Endothelial cell of umbilical vein (primary cell): ENCODE measurements at places on chromosomes 7 and 10.

GRCh38 chr7:25835197-25835596 lies 316.8 kb upstream of the NFE2L3 start:
- no peak overlapping the region for H3K27ac ChIP-seq
- no peaks in the 10 kb centered on the region for H3K36me3 ChIP-seq
- no peak for DNase-seq
- H3K4me3 ChIP-seq, result no peak overlapping the region
- peaks cover 1% of the 10 kb centered on the region for H3K27me3 ChIP-seq

DNA sequence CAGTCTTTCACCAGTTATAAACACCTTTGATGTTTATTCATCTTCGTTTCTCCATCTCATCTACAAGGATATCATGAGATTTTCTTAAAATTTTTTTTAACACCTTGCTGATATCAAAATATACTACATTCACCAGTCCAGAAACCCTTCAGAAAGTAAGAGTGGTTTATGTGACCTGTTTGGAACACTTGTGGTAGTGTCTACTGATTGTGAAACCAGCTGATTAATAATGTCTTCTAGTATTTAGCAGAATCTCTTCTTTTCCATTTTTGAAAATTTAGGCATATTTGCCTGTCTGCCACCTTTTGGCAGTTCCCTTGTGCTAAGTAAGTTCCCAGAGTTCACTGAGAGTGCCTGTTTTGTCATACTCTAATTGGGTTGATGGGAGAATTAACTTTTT lies 18.5 kb downstream of the DLD start:
- no peaks in the 10 kb centered on the region for H3K27me3 ChIP-seq
- DNase-seq, result no peak
- H3K27ac ChIP-seq, result no peak overlapping the region
- peaks cover 19% of the 10 kb centered on the region for H3K36me3 ChIP-seq

DNA sequence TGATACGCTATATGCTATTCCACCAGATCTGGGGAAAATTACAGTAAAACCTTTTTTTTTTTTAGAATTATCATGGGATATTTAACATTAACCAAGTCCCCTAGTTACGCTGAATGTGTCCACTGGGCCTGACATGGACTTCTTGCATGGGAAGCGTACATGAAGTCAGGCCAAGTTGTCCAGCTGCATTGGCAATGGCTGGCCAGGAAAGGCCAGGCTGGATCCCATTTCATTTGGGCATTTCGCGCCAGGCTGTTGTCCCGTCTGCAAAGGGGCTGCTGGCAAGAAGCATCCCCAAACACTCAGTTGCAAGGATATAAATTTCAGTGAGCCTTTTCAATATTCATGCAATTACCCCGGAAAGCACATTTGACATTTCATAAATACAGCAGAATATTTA lies 933.3 kb downstream of the GRID1 start:
- no peaks in the 10 kb centered on the region for H3K36me3 ChIP-seq
- no peaks in the 10 kb centered on the region for H3K4me1 ChIP-seq
- H3K27ac ChIP-seq, result no peak overlapping the region
- H3K4me3 ChIP-seq, result no peak overlapping the region
- no peak for DNase-seq

DNA sequence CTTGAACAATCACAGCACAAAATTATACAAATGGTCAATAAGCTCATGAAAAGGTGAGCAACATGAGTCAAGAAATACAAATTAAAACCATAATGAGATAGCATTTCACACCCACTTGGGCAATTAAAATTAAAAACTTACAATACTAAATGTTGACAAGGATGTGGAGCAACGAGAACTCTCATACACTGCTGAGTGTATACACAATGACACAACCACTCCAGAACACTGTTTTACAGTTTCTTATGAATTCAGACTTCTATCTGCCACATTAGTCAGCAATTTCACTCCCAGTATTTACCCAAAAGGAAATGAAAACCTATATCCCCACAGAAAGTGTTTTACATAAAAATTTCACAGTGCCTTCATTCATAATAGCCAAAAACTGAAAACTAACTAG lies 31.1 kb downstream of the GDI2 start:
- H3K36me3 ChIP-seq, result peaks cover 14% of the 10 kb centered on the region
- peaks cover 2% of the 10 kb centered on the region for H3K4me1 ChIP-seq
- no peaks in the 10 kb centered on the region for H3K27me3 ChIP-seq
- H3K27ac ChIP-seq, result no peak overlapping the region
- H3K4me3 ChIP-seq, result no peak overlapping the region

DNA sequence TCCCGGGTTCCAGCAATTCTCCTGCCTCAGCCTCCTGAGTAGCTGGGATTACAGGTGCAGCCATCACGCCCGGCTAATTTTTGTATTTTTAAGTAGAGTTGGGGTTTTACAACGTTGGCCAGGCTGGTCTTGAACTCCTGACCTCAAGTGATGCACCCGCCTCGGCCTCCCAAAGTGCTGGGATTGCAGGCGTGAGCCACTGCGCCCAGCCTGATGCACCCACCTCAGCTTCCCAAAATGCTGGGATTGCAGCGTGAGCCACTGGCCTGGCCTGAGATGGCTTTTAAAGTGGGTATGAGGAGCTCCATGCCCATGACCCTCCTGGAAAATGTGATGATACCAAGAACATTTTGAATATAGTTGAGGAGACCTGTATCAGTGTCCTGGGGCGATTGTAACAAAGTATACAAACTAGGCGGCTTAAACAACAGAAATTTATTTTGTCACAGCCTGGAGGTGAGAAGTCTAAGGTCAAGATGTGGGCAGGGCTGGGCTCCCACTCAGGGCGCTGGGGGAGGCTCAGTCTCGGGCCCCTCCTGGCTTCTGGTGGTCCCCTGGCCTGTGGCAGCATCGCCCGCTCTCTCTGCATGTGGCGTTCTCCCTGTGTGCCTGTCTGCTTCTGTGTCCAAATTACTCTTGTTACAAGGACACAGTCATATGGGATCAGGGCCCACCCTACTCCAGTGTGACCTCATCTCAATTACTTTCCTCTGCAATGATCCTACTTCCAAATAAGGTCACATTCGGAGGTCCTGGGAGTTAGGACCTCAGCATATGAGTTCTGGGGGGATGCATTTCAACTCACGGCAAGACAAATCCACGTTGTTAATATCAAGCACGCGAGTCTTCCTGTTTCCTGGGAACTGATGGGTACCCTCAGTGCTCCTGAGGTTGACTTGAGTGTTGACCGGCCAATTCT lies 108.8 kb downstream of the ACTR3B start:
- no peaks in the 10 kb centered on the region for H3K4me1 ChIP-seq
- no peak for DNase-seq
- no peak overlapping the region for H3K4me3 ChIP-seq
- H3K27ac ChIP-seq, result no peak overlapping the region
- no peaks in the 10 kb centered on the region for H3K27me3 ChIP-seq

DNA sequence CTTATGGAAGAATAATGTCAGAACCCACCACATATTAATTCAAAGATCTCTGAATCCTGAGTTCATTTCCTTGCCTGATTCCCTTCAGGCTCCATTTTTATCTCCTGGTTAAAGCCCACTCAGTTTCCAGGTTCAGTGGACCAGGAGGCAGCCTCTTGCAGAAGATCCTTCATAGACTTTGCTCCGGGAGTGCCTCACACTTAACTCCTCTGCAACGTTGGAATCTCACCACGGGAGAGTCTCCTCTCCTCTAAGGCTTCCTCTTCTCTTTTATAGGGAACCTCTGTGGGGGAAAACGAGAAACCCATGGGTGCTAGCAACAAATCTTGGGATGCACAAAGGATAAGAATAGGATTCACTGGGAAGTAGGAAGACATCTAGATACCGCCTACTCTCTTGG lies 1.7 kb upstream of the BLOC1S2 start:
- H3K27me3 ChIP-seq, result peaks cover 13% of the 10 kb centered on the region
- H3K36me3 ChIP-seq, result no peaks in the 10 kb centered on the region
- H3K4me1 ChIP-seq, result peaks cover 9% of the 10 kb centered on the region
- no peak overlapping the region for H3K4me3 ChIP-seq
- H3K27ac ChIP-seq, result no peak overlapping the region

- no peaks in the 10 kb centered on the region for H3K36me3 ChIP-seq
- H3K27me3 ChIP-seq, result peaks cover 1% of the 10 kb centered on the region
- H3K27ac ChIP-seq, result no peak overlapping the region
Observed at GRCh38 chr10:112875476-112876267, 74.4 kb upstream of the TCF7L2 start.

- DNase-seq, result peak; percentile 81
- peaks cover 12% of the 10 kb centered on the region for H3K4me1 ChIP-seq
Observed at GRCh38 chr10:109914966-109915365, 8.3 kb downstream of the XPNPEP1 start.

DNA sequence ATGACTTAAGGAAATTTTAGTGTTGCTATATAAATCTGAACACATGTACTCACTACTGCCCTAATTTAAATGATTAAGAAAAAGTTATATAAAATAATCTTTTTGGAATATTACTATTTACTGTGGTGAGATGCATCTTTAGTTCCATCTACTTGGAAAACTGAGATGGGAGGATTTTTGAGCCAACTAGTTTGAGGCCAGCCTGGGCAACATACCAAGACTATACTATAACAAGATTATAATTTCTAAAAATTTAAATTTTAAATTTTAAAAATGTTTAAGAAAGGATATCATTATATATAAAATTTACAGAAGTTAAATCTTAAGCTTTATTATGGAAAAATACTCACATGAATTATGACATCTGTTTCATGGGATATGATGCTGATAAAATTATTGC lies 530.8 kb upstream of the IGFBP3 start:
- no peak overlapping the region for H3K4me3 ChIP-seq
- no peak overlapping the region for H3K27ac ChIP-seq
- H3K27me3 ChIP-seq, result no peaks in the 10 kb centered on the region
- no peaks in the 10 kb centered on the region for H3K4me1 ChIP-seq
- H3K36me3 ChIP-seq, result no peaks in the 10 kb centered on the region
- no peak for DNase-seq

DNA sequence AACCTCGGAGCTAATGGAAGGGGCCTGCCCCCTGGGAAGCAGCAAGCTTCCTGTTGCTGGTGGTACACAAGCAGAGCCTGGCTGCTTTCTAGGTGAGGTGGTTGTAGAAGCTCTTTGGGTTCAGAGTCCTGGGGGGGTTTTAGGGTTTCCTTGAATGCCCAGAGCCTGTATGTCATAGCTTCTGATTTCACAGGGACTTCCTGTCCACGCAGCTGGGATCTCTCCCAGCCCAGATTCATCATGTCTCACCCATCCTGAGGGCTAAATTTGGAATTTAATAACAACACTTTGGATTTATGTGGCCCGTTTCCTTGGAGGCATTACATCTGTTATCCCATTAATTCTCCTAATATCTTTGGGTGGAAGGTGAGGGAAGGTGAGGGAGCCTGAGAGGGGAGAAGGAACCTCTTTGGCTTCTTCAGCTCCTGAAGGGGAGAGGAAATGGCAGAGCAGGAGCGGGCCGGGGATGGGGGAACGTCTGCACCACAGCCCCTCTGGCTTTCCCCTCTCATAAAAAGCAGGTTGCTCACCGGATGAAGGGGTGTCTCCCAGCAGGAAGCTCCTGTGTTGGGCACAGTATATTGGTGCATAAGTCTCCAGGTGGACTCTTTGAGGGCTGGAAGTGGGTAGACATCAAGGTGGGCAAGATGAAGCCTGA lies 19.7 kb downstream of the RPS24 start:
- H3K4me3 ChIP-seq, result no peak overlapping the region
- no peak overlapping the region for H3K27ac ChIP-seq
- H3K36me3 ChIP-seq, result no peaks in the 10 kb centered on the region
- no peak for DNase-seq

- no peaks in the 10 kb centered on the region for H3K27me3 ChIP-seq
- no peak for DNase-seq
- no peak overlapping the region for H3K27ac ChIP-seq
- no peaks in the 10 kb centered on the region for H3K36me3 ChIP-seq
- H3K4me3 ChIP-seq, result no peak overlapping the region
Observed at GRCh38 chr10:119420950-119421875, 121.3 kb downstream of the RGS10 start.

DNA sequence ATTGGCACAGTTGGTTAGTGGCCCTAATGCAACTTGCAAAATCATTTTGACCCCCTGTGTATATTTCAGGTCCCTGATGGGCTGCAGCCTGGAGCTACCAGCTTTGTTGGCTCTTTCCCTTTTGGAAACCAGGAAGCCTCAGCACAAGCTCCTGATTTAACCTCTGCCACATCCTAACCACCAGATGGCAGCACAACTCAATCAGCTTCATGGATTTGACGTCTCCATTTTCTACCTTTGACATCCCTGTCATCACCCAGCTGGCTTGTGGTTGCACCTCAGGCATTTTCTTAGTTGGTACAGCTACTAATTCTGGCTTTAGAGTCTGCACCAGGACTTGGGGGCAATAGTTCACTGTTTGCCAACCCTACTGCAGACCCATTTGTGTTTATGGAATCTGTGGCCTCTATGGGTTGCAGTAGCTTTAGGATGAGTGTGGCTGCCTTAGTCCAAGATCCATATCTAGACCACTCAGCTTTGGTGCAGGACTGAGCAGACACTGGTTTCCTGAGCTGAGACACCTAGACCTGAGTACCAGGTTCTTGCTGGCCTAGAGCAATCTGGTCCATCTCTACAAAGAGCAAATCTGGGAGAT lies 456.2 kb downstream of the REEP3 start:
- H3K36me3 ChIP-seq, result no peaks in the 10 kb centered on the region
- no peak overlapping the region for H3K4me3 ChIP-seq
- H3K27ac ChIP-seq, result no peak overlapping the region
- peak; percentile 44 for DNase-seq
- no peaks in the 10 kb centered on the region for H3K4me1 ChIP-seq

GRCh38 chr7:102255501-102255900 lies 31.2 kb upstream of the SH2B2 start:
- H3K27ac ChIP-seq, result no peak overlapping the region
- no peak for DNase-seq
- H3K27me3 ChIP-seq, result no peaks in the 10 kb centered on the region
- H3K4me3 ChIP-seq, result no peak overlapping the region

GRCh38 chr7:39540320-39540719 lies 25.9 kb upstream of the YAE1 start:
- peaks cover 11% of the 10 kb centered on the region for H3K27me3 ChIP-seq
- H3K36me3 ChIP-seq, result no peaks in the 10 kb centered on the region
- H3K4me3 ChIP-seq, result no peak overlapping the region
- no peak overlapping the region for H3K27ac ChIP-seq

DNA sequence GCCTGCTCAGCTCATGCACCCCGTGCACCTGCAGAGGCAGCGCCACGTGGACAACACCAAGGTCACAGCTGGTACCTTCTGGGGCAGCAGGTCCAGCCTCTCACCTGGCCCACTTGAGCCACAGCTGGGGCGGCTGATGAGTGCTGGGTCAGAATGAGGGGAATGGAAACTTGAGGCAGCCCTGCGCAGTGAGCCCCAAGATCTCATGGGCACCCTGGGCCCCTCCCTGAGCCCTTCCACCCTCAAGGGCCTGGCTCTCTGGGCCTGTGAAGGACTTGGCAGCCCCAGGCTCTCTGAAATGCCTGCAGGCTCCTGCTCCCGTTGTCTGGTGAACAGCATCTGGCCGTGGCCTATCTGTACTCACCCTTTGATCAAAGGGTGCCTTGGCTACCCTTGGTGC lies 112.7 kb downstream of the TCERG1L start:
- no peaks in the 10 kb centered on the region for H3K36me3 ChIP-seq
- no peaks in the 10 kb centered on the region for H3K27me3 ChIP-seq
- H3K27ac ChIP-seq, result no peak overlapping the region
- no peaks in the 10 kb centered on the region for H3K4me1 ChIP-seq
